D341Med (cell line): ENCODE measurements at places on chromosomes 4 and X.
A peak's percentile ranks its signal among the peaks of the same experiment; 100 is the strongest.

DNA sequence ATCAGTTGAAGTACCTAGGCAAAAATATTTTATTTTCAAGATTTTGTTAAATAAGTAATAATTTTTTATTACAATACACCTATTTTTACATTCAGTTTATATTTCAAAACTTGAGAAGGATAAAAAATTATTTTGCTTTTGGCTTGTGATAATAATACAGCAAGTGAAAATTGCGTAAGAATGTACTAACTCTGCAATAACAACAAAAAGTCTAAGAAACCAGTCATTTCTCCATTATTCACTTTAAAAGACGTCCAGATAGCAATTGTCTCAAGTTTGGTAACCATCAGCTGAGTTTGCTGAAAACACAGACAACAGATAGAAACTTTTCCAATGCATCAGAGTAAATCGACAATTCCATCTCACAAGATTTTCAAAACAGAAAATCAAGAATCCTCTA, 12.1 kb downstream of the CXCL8 start:
- DNase-seq = no peak

GRCh38 chrX:74349387-74349786, 45.4 kb downstream of the ZCCHC13 start:
- no peak for DNase-seq

DNA sequence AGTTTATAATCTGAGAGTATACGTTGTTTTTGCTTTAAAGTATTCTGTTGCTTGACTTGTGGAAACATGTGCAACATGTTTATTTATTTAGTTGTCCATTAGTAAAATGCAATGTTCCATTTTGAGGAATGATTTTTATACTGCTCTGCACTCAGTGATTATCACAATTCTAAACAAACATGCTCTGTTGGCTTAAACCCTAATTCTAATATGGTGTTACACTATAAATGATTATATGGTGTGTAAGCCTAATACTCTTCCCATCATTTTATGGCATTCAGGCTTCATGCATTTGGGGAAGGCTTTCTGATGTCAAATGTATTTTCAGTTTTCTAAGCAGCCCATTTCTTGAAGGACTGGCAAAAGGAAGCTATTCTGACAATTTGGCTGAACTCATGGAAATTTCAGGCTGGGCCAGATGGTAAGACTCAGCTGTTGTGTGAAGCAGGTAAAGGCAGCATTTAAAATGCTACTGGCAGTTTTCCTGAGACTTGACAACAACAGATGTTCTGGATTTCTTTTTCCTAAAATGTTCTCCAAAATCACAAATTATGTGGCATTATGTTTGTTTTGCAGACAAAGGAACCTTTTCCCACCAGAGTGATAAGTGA, 336.7 kb upstream of the GNPDA2 start:
- peak; percentile 11 for DNase-seq

GRCh38 chrX:46649421-46650260, 76.1 kb downstream of the CHST7 start:
- no peak for DNase-seq

GRCh38 chrX:135421932-135422809, at the start of gene SMIM10L2A:
Gene SMIM10L2A, plus strand, starts transcription at chrX:135421944. Its CDS starts 188 bp downstream, at chrX:135422132.
- no peak for DNase-seq

GRCh38 chr4:145333786-145334185, 147.9 kb upstream of the SMAD1 start:
- no peak for DNase-seq

DNA sequence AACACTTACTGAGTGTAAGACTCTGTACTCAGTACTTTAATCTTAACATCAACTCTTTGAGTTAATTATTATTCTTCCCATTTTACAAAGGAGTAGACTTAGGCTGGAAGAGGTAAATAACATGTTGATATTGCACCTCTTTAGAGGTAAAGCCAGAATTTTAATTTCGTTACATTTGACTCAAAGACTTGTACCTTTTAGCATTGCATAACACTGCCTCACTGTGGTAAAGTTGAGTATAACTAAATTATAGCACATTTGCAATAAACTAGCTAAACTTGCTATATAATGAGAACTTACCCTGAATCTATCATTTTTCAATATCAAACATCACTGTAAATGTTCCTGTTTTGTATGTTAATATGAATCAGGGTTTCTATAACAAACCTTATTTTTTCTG, 218.5 kb downstream of the PRR32 start:
- DNase-seq = no peak

DNA sequence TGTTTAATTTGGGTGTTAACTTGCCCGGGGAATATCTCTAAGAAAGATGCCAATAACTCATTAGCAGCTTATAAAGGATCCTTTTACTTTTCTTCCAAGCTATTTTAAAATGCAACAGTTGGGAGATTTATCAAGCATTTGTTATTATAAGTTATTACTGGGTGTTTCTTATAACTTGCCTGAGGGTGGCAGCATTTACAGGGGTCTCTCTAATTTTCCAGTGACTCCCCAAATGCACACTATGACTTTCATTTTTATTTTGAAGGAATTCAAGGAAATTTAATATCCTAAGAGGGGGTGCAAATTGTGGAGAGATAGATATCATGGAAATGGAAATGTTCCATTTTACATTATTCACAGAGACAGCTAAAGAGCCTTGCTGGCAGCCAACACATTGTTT, 138.0 kb downstream of the PDGFRA start:
- DNase-seq = no peak

- peak; percentile 33 for DNase-seq
These were observed 10.5 kb downstream of the PPAT start for GRCh38 chr4:56424697-56425514.

DNA sequence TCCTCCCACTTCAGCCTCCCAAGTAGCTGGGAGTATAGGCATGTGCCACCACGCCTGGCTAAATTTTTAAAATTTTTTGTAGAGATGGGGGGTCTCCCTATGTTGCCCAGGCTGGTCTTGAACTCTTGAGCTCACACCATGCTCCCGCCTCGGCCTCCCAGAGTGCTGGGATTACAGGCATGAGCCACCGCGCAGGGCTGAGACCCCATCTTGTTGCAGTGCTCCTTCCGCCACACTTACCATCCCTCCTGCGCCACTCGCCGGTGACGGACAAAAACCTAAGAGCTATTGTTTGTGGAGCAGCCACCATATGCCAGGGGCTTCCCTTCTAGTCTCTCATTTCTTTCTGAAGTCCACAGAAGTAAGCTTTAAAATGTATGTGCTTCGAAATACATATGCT, 34.5 kb downstream of the NSG1 start:
- no peak for DNase-seq

DNA sequence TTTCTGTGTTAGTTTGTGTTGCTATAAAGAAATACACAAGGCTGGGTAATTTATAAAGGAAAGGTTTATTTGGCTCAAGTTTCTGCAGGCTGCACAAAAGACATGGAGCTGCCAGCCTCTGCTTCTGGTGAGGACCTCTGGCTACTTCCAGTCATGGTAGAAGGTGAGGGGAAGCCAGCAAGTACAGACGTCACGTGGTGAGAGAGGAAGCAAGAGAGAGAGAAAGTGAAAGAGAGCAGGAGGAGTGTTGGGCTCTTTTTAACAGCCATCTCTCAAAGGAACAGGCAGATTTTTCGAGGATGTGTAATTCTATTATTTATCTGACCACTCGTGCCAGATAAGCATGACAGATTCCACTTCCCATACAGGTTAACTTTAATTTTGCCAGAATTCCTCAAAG, 1199.1 kb downstream of the ADGRL3 start:
- no peak for DNase-seq

DNA sequence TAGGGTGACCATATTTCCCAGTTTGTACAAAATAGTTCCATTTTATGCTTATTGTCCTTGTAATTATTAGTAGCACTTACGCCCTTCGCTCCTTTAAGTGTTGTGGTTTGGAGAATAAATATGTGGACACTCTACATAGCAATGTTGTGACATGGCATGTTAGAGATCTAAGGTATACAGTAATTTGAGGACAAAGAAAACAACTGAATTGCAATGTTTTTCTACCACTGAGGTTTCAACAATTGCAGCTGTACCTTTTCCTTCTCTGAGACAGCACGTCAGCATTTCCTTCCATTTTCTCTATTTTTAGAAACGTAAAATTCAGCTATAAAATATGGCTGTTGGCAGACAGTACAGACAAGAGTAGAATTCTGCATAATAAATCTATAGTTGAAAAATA, 323.1 kb downstream of the MAPK10 start:
- DNase-seq = no peak

GRCh38 chr4:82643994-82644733, 82.4 kb upstream of the TMEM150C start:
- DNase-seq = no peak

- DNase-seq = no peak
These were observed 3.8 kb downstream of the HPGDS start for GRCh38 chr4:94338681-94339351.

- DNase-seq = peak; percentile 10
These were observed 455 bp upstream of the ABCB7 start for GRCh38 chrX:75156531-75156945.

- DNase-seq = no peak
These were observed 47.9 kb upstream of the FGF13 start for GRCh38 chrX:138759217-138759943.

GRCh38 chrX:104806346-104806745, 240.3 kb downstream of the IL1RAPL2 start:
- DNase-seq = no peak

DNA sequence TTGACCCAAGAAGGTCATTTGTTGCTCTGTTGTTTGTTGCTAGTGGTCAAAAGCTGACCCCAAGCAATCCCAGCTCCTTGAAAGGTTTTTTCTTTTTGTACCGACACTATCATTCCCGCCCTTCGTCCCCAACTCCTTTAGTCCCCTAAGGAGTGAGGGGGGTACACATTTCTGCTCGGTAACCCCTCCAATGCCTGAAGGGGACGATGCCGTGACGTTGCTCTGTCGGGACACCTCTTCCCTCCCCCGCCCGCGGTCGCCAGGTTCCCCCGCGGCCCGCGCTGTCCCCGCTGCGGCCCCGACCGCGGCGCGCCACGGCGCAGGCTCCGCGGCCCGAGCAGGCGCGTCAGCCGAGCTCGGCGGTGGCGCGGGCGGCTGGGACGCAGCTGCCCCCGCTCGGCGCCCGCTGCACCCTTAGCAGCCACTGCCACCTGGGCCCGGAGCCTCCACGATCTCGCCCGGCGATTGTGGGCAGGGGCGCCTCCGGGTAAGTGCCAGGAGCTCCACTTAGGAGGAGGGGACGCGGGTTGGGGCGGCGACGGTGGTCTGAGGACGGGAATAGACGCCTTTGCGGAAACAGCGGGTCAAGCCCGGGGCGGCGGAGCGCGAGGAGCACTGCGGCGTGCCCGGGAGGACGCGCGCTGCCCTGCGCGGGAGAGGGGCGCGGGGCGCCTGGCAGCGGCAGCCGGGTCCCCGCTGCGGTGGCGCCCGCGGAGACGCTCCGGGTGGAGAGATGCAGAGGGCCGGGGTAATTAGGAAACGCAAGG, at the start of gene GLRB:
GLRB (plus strand) TSS at position 340 of the 767 bp plus-strand sequence. CDS start 1,875 bp downstream, outside the sequence.
- peak; percentile 84 for DNase-seq

DNA sequence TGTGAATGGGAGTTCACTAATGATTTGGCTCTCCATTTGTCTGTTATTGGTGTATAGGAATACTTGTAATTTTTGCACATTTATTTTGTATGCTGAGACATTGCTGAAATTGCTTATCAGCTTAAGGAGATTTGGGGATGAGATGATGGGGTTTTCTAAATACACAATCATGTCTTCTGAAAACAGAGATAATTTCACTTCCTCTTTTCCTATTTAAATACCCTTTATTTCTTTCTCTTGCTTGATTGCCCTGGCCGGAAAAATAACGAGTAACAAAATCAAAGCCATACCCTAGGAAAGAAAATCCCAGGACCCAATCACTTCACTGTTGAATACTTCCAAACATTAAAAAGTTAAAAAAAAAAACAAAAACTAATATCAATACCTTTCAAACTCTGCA, 67.7 kb upstream of the UGT2B4 start:
- DNase-seq = no peak

DNA sequence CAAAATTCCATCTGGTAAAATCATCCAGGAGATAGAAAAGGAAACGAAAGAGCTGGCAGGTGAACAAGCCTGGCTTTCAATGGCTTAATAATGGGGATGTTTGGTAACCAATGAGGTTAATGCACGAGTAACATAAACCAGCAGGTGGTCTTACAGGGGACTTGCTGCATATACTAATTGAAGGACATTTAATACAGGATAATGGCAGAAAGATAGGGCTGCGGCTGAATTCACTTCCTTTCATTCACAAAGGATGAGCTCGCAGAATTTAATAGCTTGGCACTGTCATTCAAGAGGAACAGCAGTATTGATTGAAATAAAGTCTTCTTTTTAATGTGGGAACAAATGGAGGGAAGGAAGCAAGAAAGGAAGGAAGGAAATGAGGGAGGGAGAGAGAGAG, 156.3 kb upstream of the RAI2 start:
- no peak for DNase-seq

DNA sequence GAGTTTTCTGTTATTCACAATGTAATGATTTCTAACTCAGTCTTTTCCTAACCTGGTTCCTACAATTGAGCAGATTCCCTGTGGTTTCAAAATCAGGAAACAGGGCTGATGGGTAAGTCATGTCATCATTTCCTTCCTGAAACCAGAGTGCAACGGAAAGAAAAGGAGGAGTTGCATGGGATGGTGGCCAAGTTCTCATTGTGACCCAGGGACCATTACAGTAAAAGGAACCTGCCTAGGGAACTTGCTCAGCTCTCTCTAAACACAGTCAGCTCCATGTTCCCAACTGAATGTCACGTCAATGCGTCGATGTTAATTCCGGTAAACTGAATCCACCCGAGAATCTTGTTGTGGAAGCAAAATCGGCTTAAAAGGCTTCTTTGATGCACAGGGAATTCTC, 51.2 kb downstream of the LGI2 start:
- DNase-seq = no peak

DNA sequence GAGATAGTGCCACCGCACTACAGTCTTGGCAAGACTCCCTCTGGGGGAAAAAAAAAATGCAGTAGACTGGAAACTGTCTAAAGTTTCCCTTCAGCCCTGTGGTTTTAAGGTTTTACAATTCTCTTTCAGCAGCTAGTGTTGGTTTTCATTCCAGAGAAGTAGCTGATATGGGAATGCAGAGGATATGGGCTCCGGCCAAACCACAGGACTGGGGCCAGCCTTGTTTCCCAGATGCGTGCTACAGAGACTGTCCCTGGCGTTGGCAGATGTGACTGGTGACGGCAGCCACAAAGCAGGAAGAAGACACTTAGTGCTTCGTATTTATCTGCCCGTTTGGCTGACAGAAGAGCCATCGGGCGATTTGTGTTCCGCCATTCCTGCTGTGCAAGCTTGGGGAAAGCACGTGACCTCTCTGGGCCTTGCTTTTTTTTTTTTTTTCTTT, 43.2 kb downstream of the ZBTB49 start:
- DNase-seq = no peak

- no peak for DNase-seq
These were observed 13.4 kb upstream of the P2RY10 start for GRCh38 chrX:78931814-78932213.
